ENCODE measurements at places on chromosomes 7 and 10.

GRCh38 chr10:50629495-50630122 lies 5.9 kb upstream of the SGMS1 start:
- no peak for DNase-seq

DNA sequence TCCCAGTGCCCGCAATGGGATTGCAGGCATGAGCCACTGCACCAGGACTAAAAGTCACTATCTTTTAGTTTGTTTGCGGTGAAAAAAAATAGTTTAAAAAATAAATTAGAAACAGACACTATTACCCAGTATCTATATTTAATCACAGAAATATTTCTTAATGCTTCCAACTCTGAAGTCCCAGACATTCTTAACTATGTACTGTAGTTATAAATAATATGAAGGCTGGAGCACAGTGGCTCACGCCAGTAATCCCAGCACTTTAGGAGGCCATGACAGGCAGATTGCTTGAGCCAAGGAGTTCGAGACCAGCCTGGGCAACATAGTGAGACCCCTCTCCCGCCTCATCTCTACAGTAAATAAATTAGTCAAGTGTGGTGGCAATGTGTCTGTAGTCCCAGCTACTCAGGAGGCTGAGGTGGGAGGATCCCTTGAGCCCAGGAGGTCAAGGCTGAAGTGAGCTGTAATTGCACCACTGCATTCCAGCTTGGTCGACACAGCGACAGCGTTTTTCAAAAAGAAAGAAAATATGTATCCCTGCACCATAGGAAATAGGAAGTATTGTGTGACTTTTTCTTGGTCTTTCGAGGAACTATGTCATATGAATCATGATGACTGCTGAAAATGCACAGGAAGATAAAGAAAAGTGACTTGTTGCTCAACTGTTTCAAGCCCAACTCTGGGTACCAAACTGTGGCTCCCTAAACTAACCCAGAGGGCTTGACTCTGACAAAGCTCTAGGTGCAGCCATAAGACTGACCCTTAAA lies 74.9 kb upstream of the STEAP1B start:
- DNase-seq = no peak

DNA sequence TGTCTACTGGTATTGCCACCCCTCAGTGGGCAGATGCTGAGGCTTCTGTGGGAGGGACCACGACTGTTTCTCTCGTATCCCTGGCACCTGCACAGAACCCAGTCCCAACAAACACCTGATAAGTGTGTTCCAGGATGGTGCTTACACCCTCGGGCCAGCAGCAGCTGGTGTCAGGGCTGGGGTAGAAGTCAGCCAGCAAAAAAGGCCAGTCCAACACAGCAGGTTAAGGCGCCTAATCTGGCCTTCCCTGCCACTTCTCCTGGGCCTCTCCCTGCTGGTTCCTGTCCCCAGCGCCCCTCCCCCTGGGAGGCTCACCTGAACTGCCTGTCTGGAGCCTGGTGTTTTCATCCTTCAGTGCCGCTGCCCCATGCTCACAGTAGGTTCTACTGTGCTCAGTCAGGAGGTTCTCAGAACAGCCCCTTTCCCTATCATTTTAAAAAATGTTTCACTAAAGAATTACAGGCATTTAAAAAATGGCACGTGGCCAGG lies 20.0 kb downstream of the PODXL start:
- DNase-seq = no peak

- no peak for DNase-seq
These were observed 82.7 kb downstream of the AKR1D1 start for GRCh38 chr7:138158739-138159528.

GRCh38 chr7:38398725-38399321 lies 125.4 kb upstream of the TARP start:
- peak; percentile 16 for DNase-seq

DNA sequence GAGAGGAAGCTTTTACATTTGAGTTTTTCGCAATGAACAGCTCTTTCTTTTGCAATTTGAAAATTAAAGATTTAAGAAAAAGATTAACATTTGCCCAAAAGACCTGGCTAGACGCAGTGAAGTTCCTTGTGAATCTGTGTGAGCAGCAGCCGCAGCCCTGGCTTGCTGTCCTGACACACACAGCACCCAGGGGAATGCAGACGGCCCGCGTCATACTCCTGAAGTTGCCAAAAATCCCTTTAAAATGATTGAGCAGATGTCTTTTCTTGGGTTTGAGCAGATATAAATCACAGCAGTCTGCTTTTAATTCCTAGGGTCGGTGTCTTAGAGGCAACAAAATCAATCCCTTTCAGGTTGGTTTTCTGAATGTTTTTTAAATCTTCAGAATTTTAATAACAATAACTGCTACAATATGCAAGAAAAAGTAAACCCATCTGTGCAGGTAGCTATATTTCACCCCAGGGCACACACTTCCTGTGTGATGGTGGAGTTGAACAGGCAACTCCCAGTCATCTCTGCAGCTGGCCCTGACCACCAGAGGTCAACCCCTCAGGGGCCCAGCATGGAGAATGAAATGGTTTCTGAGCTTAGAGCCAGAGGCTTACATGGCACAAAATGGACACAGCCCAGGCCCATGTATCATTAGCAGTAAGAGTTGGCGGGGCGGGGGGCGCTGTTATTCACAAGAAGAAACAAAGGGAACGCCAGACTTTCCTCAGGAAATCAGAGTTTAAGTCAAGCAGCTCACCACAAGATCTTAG lies 32.2 kb upstream of the TRIL start:
- DNase-seq = no peak

- DNase-seq = no peak
These were observed 880.0 kb upstream of the LRRTM3 start for GRCh38 chr10:66045859-66046258.

- DNase-seq = no peak
These were observed 12.7 kb downstream of the SHH start for GRCh38 chr7:155799514-155799913.

DNA sequence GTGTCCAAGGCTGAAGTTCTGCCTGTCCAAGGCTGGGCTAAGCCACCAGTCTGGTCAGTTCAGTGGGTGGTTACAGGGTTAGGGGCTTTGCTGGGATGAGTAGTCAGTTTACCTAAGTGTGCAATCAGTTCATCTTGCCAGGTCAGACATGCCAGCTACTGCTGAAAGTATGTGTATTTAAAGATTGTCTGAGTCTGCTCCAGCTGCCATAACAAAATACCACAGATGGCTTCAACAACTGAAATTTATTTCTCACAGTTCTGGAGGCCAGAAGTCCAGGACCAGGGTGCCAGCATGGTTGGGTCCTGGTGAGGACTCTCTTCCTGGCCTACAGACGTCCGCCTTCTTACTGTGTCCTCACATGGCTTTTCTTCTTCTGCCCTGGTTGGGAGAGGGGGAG lies 52.4 kb upstream of the TNS3 start:
- DNase-seq = no peak

DNA sequence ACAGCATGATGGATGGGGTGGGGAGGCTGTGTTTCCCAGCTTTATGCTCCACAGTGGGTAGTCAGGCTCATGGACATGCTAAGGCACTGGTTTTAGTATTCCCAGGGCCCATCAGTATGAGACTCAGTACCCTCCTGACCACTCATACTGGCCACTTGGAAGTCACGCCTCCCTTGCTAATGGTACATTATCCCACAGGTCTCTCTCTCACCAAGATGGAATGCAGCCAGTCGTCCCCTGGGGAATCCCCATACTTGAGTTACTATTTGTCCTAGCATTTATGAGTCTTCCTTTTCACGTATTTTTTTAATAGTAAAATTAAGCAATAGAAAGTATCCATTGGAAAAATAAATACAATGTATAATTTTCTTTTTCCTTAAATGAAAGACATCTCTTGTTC lies 80.6 kb upstream of the TBX20 start:
- DNase-seq = no peak

GRCh38 chr10:49320191-49320590 lies 21.2 kb downstream of the C10orf71 start:
- no peak for DNase-seq

DNA sequence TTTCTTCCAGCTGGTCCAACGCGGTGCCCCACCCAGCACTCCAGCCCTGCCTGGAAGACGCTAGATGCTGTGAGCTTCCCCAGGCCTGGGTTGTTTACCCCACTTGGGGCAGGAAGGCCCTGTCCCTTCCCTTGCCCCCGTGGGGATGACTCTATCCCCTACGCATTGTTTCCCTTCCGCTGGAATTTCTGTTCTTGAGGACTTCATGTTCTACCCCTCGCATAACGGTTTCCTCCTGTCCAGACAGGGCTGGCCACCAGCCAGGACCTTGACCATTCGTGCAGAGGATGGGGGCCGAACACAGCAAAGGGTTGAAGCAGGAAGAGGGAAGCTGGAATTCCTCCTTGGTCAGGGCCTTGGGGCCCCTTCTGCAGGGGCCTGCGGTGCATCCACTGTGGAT lies 14.7 kb upstream of the SERPINE1 start:
- DNase-seq = no peak

DNA sequence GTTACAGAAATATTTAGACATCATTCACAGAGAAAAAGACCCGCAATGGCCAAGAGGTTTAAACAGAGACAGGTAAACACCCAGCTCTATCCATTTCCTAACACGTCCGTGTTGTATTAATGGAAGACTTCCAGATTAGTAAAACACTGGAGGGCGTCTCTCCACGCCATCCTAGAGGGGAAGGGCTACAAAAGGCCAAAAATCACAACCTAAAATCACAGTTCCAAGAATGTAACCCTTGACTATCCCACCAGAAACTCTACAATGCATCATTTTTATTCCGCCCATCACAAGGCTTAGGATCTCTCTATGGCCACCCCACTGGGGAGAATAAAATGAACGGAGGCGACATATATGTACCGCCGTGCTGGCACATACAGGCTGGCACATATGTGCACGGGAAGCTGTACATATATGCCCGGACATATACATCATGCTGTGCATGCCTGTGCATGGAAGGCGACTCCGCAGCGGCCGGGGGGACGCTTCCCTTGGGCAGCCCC lies 734 bp downstream of the PCLO start:
- DNase-seq = no peak

- DNase-seq = no peak
These were observed 91.0 kb downstream of the PTPRE start for GRCh38 chr10:127997937-127998336.

- no peak for DNase-seq
These were observed 33.9 kb downstream of the PAX2 start for GRCh38 chr10:100779329-100779728.

- DNase-seq = no peak
These were observed 20.2 kb downstream of the CREB3L2 start for GRCh38 chr7:137981668-137982067.

DNA sequence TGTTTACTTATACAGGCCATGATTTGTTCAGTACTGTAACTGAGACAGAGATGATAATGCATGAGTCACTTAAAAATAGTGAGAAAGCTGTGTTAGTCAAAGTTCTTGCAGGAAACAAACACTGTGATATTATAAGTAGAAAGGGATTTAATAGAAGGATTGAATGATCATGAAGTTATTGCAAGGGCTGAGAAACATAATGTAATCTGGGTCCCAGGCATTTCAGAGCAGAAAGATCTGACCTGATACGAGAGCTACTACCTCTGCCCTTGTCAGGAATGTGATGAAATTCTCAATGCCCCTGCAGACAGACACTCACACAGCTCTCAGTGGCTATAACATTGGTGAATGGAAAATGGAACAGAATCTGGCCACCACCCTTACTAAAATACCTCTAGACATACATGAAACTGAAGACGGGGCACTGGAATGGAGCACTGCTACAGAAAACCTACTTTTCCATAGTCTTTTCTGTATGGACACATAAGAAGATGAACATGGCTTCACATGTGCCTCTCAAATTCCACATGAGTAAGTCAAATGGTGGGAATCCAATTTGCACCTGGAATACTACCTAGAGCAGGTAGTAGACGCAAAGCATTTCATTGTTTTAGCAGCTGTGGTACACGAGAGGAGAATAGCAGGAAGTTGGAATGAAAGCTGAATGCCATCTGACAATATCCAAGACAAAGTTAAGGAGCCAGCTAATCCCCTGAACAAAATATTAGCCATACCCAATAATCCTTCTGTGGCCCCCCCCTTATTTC lies 19.1 kb upstream of the VWDE start:
- DNase-seq = no peak

GRCh38 chr7:93219868-93220267 lies 6.4 kb downstream of the HEPACAM2 start:
- no peak for DNase-seq

- no peak for DNase-seq
These were observed 724.5 kb downstream of the ANKRD7 start for GRCh38 chr7:118949031-118949430.

DNA sequence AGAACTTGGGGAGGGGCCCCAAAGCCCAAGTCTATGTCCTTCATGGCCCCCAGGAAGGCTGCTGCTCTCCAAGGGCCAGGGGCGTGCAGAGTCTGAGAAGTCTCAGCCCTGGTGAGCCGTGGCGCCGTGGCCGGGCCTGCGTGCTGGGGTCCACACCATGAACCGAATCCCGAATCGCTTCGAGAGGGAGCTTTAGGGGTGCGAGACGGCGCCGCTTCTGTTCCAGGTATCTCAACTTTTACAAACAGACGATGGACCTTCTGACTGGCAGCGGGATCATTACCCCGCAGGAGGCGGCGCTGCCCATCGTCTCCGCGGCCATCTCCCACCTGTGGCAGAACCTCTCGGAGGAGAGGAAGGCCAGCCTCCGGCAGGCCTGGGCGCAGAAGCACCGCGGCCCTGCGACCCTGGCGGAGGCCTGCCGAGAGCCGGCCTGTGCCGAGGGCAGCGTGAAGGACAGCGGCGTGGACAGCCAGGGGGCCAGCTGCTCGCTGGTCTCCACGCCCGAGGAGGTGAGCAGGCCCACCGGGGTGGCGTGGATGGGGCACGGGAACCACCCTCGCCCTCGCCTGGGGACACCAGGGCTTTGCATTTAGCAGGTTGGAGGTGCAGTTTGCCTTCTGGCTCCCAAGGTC lies 12.7 kb downstream of the STRA8 start:
- DNase-seq = no peak

DNA sequence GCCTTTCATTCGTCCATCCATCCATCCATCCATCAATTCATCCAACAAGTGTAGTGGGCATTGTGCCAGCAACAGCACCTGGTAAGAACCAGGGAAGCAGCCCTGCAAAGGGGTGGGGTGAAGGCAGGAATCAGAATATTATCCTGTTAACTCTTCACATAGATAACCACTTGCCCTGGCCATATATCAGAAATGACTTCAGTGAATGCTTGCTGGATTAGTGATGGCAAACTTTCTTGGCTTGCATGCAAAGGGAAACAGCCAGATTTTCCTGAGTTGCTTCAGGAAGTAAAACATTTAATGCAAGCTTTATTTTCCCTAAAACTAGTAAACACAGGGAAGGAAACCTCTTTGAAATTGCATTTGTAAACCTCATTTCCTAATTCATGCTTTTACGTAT lies 743 bp downstream of the OR2A5 start:
- no peak for DNase-seq

DNA sequence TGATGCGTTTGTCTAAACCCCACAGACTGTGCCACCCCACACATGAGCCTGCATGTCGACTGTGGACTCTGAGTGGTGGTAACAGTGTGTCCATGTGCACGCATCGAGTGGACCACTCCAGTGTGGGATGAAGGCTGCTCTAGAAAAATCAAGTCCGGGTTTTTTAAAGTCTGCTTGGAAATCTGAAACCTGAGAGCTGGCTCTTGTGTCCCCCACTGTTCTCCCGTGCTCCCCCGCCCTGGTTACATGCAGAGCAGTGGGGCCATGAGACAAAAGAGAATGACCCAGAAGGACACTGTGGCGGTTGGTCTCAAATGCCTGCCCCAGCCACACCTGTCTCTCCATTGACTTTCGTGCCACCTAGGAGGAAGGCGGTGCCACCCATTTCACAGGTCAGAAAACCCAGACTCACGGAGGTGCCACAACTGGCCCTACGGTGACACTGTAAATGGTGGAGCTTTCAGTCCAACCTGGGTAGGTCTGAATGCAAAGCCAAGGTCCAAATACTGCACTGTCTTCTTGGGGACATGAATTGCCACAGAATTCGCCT lies 27.3 kb upstream of the PWWP2B start:
- no peak for DNase-seq

- DNase-seq = no peak
These were observed 22.2 kb upstream of the PARP12 start for GRCh38 chr7:140084972-140085371.

Measured in stimulated activated CD4-positive, alpha-beta T cell treated with anti-CD3 and anti-CD28 coated beads, Interleukin-12 subunit alpha, Interleukin-12 subunit beta, amount 100 ng/mL, for 48 hours (primary cell).